ENCODE measurements at places on chromosomes 3 and 15. TPM values are rescaled to one million over a fixed set of nuclear protein-coding genes. Genes with fewer than 3 reads are reported as not detected.
A peak's percentile ranks its signal among the peaks of the same experiment; 100 is the strongest.

GRK7 gene
- not detected for total RNA-seq

ANKUB1 gene
- not detected for total RNA-seq

ITGB5 gene
- total RNA-seq, result 71.7 TPM

GRCh38 chr3:158418035-158418434, 153.0 kb upstream of the MLF1 start:
- H3K27ac ChIP-seq, result no peak overlapping the region
- no peaks in the 10 kb centered on the region for H3K4me1 ChIP-seq
- no peak overlapping the region for H3K4me3 ChIP-seq
- H3K27me3 ChIP-seq, result no peaks in the 10 kb centered on the region

- H3K27ac ChIP-seq, result no peak overlapping the region
- no peak overlapping the region for H3K4me3 ChIP-seq
- H3K27me3 ChIP-seq, result no peaks in the 10 kb centered on the region
- no peaks in the 10 kb centered on the region for H3K4me1 ChIP-seq
- no peak for DNase-seq
Observed at GRCh38 chr3:18806633-18807032, 341.7 kb upstream of the KCNH8 start.

CHRFAM7A gene
- not detected for total RNA-seq

DGKG gene
- 2.5 TPM for total RNA-seq

- no peaks in the 10 kb centered on the region for H3K4me1 ChIP-seq
- H3K27ac ChIP-seq, result no peak overlapping the region
- no peaks in the 10 kb centered on the region for H3K27me3 ChIP-seq
- DNase-seq, result no peak
Observed at GRCh38 chr15:100537331-100537730, 8.6 kb upstream of the CERS3 start.

ITPKA gene
- 1.4 TPM for total RNA-seq

- H3K36me3 ChIP-seq, result no peaks in the 10 kb centered on the region
- H3K27ac ChIP-seq, result no peak overlapping the region
- H3K4me3 ChIP-seq, result no peak overlapping the region
- no peaks in the 10 kb centered on the region for H3K27me3 ChIP-seq
- DNase-seq, result peak; percentile 62
Observed at GRCh38 chr3:195147649-195148080, 123.3 kb downstream of the XXYLT1 start.

GRCh38 chr3:78076379-78076778, 1036.5 kb downstream of the ROBO2 start:
- no peaks in the 10 kb centered on the region for H3K36me3 ChIP-seq
- no peak overlapping the region for H3K27ac ChIP-seq
- no peaks in the 10 kb centered on the region for H3K4me1 ChIP-seq
- H3K4me3 ChIP-seq, result no peak overlapping the region

GRCh38 chr15:79017953-79018352, 72.6 kb downstream of the RASGRF1 start:
- peaks cover 23% of the 10 kb centered on the region for H3K27me3 ChIP-seq
- H3K36me3 ChIP-seq, result no peaks in the 10 kb centered on the region
- no peak overlapping the region for H3K4me3 ChIP-seq
- no peak overlapping the region for H3K27ac ChIP-seq
- no peaks in the 10 kb centered on the region for H3K4me1 ChIP-seq
- no peak for DNase-seq

ASB14 gene
- not detected for total RNA-seq

IL17RE gene
- total RNA-seq, result 1.1 TPM

DNA sequence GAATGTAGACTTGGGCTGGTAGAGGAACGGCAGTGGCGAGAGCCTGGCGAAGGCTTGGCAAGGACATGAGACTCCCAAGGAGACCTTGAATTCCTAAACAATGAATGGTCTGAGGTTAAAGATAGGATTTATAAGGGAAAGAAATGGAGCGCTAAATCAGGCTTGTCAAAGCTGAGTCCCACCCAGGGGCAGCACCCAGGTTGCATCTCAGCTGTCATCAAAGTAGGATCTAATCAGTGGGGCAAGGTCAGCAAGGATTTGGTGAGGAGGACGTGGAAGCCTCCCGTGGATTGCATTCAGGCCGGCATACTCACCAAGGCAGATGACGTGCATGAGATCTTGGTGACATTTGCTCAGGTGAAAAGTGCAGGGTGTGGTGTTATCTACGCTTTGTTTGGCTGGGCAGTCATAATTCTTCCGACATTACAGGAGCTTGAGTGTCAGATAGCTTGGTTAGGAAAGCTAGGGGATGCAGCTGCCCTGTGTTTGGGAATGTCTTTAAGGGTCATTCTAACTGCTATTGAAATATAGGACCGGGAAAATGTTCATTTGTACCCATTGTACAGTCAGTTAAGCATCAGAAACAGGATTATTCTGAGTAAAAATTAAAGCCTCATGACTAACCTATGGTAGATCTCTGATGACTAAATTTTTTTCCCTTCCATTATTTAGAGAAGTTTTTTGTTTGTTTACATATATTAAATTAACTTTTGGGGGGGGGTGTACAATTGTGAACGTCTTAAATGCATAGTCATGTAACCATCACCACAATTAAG, 99.4 kb upstream of the TSC22D2 start:
- H3K27me3 ChIP-seq, result no peaks in the 10 kb centered on the region
- no peaks in the 10 kb centered on the region for H3K36me3 ChIP-seq
- no peak overlapping the region for H3K4me3 ChIP-seq
- H3K4me1 ChIP-seq, result peaks cover 8% of the 10 kb centered on the region
- DNase-seq, result no peak
- no peak overlapping the region for H3K27ac ChIP-seq

- H3K27ac ChIP-seq, result no peak overlapping the region
- H3K4me1 ChIP-seq, result peaks cover 3% of the 10 kb centered on the region
- DNase-seq, result no peak
- H3K36me3 ChIP-seq, result no peaks in the 10 kb centered on the region
- no peak overlapping the region for H3K4me3 ChIP-seq
- no peaks in the 10 kb centered on the region for H3K27me3 ChIP-seq
Observed at GRCh38 chr3:110710603-110711002, 361.0 kb upstream of the NECTIN3 start.

DNA sequence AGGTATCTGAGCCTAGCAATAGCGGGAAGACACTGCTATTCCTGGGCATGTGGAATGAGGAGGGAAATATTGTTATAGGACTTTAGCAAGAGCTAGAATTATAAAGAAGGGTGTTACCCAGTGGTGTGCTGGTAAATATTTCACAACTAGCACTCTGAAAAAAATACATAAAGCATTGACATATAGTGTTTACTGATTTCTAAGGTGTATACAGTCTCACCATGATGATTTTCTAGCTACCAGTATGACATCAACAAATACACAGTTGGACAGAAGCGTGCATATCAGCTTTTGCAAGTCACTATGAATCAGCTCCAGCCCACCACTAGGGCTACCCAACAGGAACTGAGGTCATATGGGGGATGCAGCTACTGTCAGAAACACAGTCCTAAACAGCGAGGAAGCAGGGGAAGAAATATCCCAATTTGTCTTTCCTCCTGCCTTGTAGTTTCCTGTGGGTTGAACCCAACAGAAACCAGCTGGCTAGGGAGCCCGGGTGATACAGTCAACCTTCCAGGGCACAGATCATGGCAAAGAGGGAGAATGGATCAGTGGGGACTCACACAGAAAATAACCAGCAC, 39.6 kb downstream of the HGD start:
- H3K4me1 ChIP-seq, result peaks cover 20% of the 10 kb centered on the region
- H3K27me3 ChIP-seq, result no peaks in the 10 kb centered on the region
- H3K4me3 ChIP-seq, result no peak overlapping the region
- peak; percentile 90 for DNase-seq
- H3K27ac ChIP-seq, result 0 out of 2 replicates have a peak overlapping the region, but pooled peaks have one; percentile 5
- no peaks in the 10 kb centered on the region for H3K36me3 ChIP-seq

DNA sequence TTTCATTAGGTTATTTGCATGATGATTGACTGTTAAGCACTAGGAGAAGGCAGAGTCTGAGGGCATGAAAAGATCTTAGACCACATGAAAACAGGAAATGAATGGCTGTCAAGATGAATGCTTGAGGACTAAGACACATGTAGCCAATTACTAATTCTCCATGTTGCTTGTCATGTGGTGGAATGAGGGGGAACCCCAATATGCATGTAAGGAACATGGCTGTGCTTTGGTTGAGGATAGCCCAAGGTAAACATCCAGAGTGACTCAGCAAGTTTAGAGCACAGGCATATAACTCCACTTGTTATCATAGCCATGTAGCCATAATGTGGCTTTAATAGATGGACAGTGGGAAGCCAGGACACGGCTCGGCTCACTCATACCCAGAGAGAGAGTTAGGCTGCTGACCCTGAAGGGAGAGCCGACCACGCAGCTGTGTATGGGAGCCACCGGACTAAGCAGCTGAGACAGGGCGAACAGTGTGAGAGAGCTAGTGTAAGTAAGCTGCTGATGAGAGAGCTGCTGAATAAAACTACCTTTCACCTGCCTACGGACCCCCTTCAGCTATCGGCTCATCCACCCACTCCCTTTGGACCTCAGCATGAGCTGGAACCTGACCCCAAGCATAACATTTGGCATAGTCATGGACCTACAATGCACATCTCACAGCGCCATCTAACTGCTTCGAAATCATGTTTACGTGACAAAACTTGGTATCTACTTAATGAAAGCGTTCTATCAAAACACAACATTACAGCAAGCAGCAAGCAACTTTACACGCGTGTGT, 37.6 kb downstream of the ANO10 start:
- 0 out of 2 replicates have a peak overlapping the region, but pooled peaks have one; percentile 1 for H3K27ac ChIP-seq
- no peaks in the 10 kb centered on the region for H3K27me3 ChIP-seq
- H3K36me3 ChIP-seq, result peaks cover 7% of the 10 kb centered on the region
- H3K4me3 ChIP-seq, result no peak overlapping the region
- DNase-seq, result peak; percentile 65
- H3K4me1 ChIP-seq, result peaks cover 7% of the 10 kb centered on the region

- no peak for DNase-seq
- peak overlapping the region; percentile 78 for H3K4me3 ChIP-seq
- peak overlapping the region; percentile 72 for H3K27ac ChIP-seq
- H3K36me3 ChIP-seq, result peaks cover 1% of the 10 kb centered on the region
- H3K4me1 ChIP-seq, result no peaks in the 10 kb centered on the region
- H3K27me3 ChIP-seq, result no peaks in the 10 kb centered on the region
Observed at GRCh38 chr3:16264174-16264707, 502 bp downstream of the DPH3 start.

GAP43 gene
- total RNA-seq, result 0.36 TPM

DNA sequence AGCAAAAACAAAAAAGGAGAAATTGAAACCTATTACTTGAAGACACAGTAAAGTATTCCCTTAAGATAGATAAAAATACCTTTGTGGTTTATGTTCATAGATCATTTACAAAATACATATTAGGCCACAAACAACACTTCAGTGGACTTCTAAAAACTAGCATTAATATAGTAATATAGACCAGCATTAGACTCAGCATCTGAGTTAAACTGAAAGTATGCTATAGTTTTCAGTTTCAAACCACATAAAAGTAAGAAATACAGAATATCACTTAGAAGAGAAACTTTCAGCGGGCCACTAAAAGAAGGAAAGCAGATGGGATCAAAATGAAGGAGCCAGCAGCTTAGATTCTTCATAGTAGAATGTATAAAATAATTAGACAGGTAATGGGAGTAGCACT, 86.6 kb downstream of the MSL2 start:
- no peaks in the 10 kb centered on the region for H3K27me3 ChIP-seq
- H3K27ac ChIP-seq, result no peak overlapping the region
- H3K36me3 ChIP-seq, result peaks cover 9% of the 10 kb centered on the region
- no peak for DNase-seq

GRCh38 chr15:29034151-29034550, 148.4 kb downstream of the APBA2 start:
- no peaks in the 10 kb centered on the region for H3K36me3 ChIP-seq
- no peak overlapping the region for H3K27ac ChIP-seq
- no peaks in the 10 kb centered on the region for H3K27me3 ChIP-seq
- DNase-seq, result peak; percentile 40
- H3K4me3 ChIP-seq, result no peak overlapping the region
- peaks cover 2% of the 10 kb centered on the region for H3K4me1 ChIP-seq

GRCh38 chr3:168925568-168925967, 737.9 kb downstream of the MECOM start:
- H3K27me3 ChIP-seq, result no peaks in the 10 kb centered on the region
- no peak overlapping the region for H3K27ac ChIP-seq
- H3K36me3 ChIP-seq, result no peaks in the 10 kb centered on the region
- no peak for DNase-seq
- H3K4me1 ChIP-seq, result no peaks in the 10 kb centered on the region

GPR62 gene
- not detected for total RNA-seq

FAM227B gene
- total RNA-seq, result 1.8 TPM

DNA sequence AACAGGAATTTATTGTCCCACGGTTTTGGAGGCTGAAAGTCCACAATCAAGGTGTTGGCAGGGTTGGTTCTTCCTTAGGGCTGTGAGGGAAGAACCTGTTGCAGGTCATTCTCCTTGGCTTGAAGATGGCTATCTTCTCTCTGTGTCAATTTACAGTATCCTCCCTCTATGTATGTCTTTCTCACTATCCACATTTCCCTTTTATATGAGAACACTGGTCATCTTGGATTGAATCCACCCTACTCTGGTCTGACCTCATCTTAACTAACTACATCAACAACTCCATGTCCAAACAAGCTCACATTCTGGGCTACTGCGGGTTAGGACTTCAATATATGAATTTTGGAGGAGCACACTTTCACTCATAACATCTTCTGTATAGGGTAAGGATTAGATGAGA, 61.9 kb downstream of the CLDN1 start:
- no peak overlapping the region for H3K4me3 ChIP-seq
- H3K36me3 ChIP-seq, result no peaks in the 10 kb centered on the region
- no peaks in the 10 kb centered on the region for H3K4me1 ChIP-seq
- no peaks in the 10 kb centered on the region for H3K27me3 ChIP-seq

DNA sequence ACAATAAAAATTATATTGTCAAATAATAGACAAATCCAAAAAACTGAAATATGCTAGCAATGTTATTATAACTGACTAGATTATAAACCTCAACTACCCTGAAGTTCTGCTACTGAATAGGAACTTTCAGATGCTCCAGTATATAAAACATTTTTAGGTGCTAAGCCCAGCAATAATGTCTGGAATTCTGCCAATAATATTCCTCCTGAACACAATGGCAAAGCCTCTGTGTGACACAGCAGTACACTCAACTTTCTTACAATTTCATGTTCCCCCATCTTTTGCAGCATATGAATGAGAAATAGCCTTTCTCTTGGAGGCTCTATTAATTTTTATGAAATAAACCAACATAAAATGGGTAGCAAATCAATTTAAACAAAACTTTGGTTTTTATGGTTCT, 29.5 kb downstream of the ATOSA start:
- no peak for DNase-seq
- no peaks in the 10 kb centered on the region for H3K27me3 ChIP-seq
- peaks cover 2% of the 10 kb centered on the region for H3K36me3 ChIP-seq
- H3K27ac ChIP-seq, result no peak overlapping the region
- no peak overlapping the region for H3K4me3 ChIP-seq
- H3K4me1 ChIP-seq, result peaks cover 3% of the 10 kb centered on the region

- no peak for DNase-seq
Observed at GRCh38 chr3:156522673-156523072, 32.2 kb downstream of the SSR3 start.

GOLGA6C gene
- not detected for total RNA-seq

GRCh38 chr3:178500631-178501030, 35.6 kb upstream of the KCNMB2 start:
- H3K4me1 ChIP-seq, result no peaks in the 10 kb centered on the region
- no peaks in the 10 kb centered on the region for H3K36me3 ChIP-seq
- no peaks in the 10 kb centered on the region for H3K27me3 ChIP-seq
- no peak overlapping the region for H3K27ac ChIP-seq
